ENCODE measurements at places on chromosomes 4 and X. TPM values are rescaled to one million over a fixed set of nuclear protein-coding genes. Genes with fewer than 3 reads are reported as not detected.

DNA sequence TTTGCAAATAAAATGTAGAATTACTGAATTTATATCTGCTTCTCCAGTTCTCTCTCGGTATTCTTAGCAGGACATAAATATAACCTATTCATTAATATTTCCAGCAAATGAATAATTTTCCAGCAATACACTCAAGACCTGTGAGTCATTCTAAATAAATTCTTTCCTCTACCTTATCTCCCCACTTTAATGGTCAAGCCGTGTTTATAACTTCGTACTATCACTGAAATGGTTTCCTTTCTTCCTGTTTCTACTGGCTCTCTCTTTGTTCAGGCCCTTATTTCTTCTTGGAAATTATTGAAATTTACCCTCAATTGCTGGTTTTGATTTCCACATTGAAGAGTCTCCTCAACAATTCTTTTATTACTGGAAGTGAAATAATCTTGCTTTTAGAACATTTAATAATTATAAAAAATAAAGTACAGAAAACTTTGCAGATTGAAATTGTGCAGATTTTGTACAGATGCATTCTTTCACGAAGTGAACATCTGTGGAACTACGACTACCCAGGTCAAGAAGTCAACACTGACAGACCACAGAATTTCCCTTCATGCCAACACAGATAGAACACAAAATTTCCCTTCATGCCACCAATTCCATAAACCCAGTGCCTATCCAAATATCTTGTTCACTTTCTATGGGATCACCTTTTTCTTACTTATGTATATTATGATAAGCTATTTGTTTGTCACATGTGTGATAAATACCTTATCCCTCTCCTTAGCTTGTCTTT lies 205.7 kb downstream of the FAT4 start:
- peak overlapping the region; percentile 34 for H3K27ac ChIP-seq
- peaks cover 25% of the 10 kb centered on the region for H3K4me1 ChIP-seq
- no peaks in the 10 kb centered on the region for H3K36me3 ChIP-seq
- no peak overlapping the region for H3K4me3 ChIP-seq
- peak; percentile 91 for DNase-seq

DNA sequence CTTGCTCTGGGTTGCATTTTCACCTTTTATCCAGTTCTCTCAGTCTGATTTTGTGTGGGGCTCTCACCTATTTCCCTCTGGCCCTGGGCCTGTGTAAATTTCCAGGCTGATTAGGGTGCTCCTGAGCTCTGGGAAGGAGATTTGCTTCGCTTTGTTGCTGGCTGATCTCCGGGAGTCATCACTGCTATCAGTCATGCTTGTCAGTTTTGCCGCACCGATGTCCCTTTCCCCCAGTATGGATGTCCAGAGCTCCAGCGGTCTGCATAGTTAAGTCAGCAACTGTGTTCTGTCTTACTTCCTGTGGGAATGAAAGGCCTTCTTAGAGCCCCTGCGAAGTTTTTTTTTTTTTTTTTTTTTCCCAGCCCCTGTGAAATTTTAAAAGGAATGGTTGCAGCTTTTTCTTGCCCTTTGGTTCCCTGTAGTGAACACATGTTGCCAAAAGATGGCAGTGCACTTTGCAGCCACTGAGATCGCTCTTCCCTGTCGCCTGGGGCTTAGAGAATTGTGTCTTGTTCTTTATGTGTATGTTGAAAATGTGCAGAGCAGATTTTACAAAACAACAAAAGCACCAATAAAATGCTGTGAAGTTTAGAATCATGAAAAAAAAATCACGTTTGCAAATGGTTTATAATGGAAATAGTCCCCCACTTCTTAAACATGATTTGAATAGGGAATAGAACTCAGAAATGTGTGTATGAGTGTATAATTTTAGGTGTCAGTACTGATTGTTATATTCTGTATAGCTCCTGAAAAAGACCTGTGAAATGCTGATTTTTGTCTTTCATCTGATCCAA lies 109.1 kb upstream of the SLC4A4 start:
- H3K27ac ChIP-seq: no peak overlapping the region
- no peaks in the 10 kb centered on the region for H3K36me3 ChIP-seq
- DNase-seq: peak; percentile 13
- H3K4me1 ChIP-seq: no peaks in the 10 kb centered on the region
- H3K4me3 ChIP-seq: no peak overlapping the region

DNA sequence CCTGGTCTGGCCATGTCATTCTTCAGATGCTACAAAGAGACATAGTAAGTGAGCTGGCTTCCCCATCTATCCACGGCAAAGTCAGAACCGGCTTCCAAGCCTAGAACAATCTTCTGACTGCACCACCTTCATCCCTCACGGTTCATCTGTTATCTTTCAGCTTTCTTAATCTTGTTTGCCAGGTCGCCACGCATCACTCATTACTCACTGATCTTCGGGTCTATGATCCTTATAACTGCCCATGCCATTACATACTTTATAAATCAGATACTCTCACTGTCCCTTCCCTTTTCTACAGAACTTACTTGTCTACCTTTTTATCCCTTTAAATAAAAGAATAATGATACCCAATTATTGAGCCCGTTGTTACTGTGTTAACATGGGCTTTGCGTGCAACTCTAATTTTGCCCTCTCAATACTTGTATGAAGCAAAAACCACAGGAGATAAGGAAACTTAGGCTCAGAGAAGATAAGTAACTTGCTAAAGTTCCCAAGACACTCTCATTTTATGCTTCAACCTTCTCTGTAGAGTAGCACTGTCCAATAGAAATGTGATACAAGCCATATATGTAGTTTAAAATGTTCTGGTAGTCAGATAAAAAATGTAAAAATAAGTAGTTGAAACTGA lies 171.7 kb downstream of the AMELX start:
- no peak overlapping the region for H3K27ac ChIP-seq
- H3K4me1 ChIP-seq: peaks cover 3% of the 10 kb centered on the region
- no peaks in the 10 kb centered on the region for H3K36me3 ChIP-seq
- DNase-seq: no peak
- no peak overlapping the region for H3K4me3 ChIP-seq

- no peaks in the 10 kb centered on the region for H3K36me3 ChIP-seq
- no peak for DNase-seq
These were observed 42.5 kb upstream of the KCNIP4 start for GRCh38 chr4:21991050-21991449.

- H3K27me3 ChIP-seq: no peaks in the 10 kb centered on the region
- H3K36me3 ChIP-seq: no peaks in the 10 kb centered on the region
- H3K27ac ChIP-seq: no peak overlapping the region
- DNase-seq: no peak
- H3K4me3 ChIP-seq: no peak overlapping the region
- H3K4me1 ChIP-seq: no peaks in the 10 kb centered on the region
These were observed 58.0 kb upstream of the H2AZ1 start for GRCh38 chr4:100008048-100008447.

The ASIC5 gene
- not detected for total RNA-seq

The PDLIM3 gene
- 12.2 TPM for total RNA-seq
